Bronchus fibroblast of lung (primary cell): ENCODE measurements at places on chromosomes 3 and 15. TPM values are rescaled to one million over a fixed set of nuclear protein-coding genes. Genes with fewer than 3 reads are reported as not detected.

Gene DUOXA2
- not detected in 2 replicates for total RNA-seq

Gene DOCK3
- total RNA-seq, result under 0.01 TPM in 2 replicates

Gene CKMT1A
- not detected in 2 replicates for total RNA-seq

Gene CPB1
- 0.15 TPM in 1 of 2 replicates, not detected in the other for total RNA-seq

Gene A4GNT
- total RNA-seq, result not detected in 2 replicates
